Nephron progenitor cell (in vitro differentiated cells): ENCODE measurements at places on chromosomes 5 and 9.

DNA sequence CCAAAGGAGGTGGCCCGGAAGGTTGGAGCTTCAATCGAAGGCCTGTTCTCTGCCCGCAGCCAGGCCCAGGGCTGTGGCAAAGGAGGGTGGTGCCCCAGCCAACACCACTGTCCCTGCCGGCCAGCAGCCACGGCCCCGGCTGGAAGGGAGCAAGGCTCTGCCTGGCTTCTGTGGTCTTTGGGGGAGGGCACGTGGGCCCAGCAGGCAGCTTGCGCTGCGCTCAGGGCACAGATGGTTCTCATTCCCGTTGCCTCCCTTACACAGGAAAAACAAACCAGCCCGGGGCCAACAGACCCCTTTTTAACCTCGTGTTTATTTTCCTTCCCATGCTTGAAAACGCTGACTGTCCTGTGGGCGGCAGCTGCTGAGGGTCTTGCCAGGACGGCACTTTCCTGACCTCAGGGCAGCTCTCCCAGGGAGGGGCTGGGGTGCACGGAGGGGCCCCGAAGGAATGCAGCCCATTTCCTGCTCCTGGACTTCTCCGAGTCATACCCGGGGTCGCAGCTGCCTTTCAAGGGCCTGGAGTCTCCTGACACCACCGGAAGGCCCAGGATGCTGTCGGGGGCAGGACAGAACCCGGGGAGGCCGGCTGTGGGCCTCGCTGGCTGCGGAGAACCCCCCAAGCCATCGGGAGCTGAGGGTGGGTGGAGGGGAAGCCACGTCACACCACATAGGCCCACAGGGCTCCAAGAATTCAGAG, 1.1 kb upstream of the GPSM1 start:
- peak; percentile 65 for DNase-seq

DNA sequence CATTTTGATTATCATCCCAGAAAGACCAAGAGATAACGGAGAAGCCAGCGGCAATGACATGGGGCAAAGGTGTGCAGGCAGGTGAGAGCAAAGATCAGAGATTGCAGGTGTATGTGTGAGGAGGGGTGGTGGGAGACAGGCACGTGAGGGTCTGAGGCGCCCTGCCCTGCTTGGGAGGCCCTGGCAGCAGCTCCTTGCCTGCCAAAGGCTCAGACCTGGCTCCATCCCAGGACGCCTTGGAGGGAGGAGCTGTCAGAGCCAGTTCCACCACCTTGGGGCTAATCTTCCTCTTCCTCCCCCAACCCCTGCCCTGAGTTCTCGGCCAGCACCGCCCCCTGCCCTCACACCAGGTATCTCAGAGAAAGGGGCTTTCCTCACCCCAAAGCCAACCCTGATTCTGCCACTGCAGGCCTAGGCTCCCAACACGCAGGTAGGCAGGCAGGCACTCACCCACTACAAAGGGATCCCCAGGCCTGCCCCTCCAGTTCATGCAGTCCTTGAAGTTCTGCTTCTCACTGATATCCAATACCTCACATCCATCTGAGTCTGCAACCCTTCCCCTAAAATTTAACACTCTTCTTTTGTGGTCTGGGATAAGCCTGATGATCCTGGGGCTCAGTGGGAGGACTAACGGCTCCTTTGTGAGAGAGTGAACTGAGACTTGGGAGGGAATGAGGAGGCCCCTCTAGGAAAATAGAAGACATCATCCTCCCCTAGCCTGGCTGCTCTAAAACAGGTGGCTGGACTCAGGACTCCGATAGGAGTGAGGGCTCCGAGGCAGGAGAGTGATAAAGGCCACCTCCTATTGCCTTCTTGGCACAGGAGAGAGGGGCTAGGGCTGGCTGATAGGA, 1.8 kb downstream of the AQP3 start:
- no peak for DNase-seq

GRCh38 chr5:161545344-161546094, 1.0 kb downstream of the GABRB2 start:
- DNase-seq = no peak

DNA sequence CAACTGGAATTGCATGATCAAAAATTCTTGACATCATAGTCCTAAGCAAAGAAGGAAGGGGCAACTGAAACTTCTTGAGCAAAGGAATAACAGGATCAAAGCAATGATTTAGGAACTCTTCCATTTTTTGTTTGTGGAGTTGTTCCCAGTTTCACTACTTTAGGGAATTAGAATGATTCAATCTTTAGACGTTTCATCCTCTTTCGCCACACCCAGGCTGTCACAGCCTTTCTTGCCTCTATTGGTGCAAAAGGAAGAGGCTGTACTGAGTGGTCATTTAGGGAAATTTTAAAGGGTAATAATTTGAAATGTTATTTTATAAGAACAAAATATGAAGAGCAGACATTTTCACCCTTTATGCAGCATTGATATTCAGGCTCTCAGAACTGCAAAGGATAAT, 1026.0 kb upstream of the ARRDC3 start:
- no peak for DNase-seq

DNA sequence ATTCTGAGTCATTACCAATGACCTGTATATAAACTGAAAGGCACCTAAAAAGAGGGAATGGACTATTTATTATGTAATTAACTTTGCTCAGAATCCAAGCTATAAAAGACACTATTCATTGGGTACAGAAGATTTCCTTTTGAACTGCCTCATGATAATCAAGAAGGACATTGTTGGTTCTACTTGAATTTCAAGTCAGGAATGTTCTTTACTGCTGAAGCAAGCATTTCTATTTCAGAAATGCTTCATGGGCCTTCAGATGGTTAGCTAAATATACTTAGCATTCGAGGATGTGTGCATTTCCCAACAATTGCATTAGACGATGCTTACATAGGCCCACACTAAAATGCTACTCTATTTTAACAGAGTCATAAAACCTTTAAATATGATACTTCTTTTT, 658.2 kb upstream of the DMAC1 start:
- DNase-seq = no peak

- peak; percentile 48 for DNase-seq
Measured at GRCh38 chr9:134178768-134179551, 14.6 kb upstream of the RNU6ATAC start.

- DNase-seq = no peak
Measured at GRCh38 chr5:181062631-181063030, 22.6 kb downstream of the BTNL9 start.

DNA sequence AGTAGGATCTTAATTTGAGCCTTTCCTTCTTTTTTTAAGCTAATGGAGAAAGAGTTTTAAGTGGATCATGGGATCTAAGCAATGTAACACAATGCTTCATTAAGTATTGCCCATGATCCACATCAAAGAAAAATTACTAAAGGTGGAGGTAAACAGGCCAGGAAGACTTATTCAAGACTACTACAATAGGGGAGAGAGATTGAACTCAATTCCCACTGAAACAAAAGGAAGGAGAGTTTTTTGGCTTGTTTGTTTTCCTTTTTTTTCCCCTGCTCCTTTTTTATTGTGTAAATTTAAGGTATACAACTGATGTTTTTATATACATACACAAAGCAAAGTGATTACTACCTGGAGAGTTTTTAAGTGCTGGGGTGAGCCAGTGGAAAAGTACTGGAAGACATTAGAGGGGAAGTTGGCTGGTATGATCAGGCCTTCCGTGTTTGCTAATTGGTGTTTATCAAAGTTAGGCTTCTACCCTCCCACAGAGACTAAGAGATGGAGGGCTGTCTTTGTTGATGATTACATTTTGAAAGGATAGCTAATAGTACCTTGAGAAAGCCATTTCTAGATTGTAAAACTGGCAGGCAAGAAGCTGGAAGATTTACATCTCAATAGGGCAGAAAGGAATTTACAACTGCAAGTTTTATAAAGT, 262.7 kb downstream of the CHSY3 start:
- DNase-seq = no peak

DNA sequence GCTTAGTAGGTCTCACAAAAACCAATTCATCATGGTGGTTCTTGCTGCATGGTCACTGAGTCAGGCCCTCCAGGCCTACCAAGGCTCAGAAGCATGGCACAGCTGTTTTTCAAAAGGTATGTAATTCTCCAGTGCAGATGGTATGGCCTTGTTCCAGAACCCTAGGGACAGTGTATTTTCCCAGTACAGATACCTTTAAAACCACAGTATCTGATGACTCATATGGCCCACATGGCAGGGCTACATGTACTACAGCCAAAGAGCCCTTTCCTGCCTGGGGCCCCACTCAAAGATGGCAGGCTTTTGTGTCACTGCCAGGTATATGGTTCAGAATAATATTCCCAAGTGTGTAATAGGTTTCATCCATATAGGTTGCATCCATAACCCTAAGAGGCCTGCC, 16.5 kb downstream of the CSF2 start:
- DNase-seq = no peak

- DNase-seq = peak; percentile 10
Measured at GRCh38 chr5:125006011-125006685, 259.7 kb upstream of the ZNF608 start.

DNA sequence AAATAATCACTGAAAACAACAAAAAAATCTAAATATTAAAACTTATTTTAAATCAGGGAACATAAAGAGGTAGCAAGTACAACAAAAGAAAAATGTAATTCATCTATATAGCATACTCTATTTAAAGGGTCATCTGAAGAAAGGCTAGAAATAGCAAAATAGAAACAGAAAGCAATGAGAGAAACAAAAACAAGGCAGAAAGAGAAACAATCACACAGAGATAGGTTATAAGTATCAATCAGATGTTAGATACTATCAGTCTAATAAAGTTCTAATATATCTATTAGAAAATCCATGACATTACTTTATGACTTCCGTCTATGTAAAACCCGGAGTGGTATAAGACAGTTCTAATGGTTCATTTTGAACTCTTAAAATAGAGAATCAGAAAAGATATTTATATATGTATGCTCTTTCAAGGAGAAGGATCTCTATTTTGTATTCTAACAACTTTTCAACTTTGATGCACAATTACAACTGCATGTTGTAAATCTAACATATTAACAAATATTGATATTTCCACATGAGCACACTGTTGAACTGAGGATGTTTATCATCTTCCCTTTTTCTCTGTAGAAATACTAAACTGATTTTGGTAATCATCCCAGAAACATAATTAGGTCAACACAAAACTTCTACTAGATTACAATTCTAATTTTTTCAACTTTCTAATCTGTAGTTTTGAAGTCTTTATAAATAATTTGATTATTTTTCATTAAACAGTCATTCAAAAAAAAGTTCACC, 15.8 kb downstream of the RICTOR start:
- no peak for DNase-seq

- no peak for DNase-seq
Measured at GRCh38 chr5:33829430-33829829, 62.4 kb downstream of the ADAMTS12 start.

DNA sequence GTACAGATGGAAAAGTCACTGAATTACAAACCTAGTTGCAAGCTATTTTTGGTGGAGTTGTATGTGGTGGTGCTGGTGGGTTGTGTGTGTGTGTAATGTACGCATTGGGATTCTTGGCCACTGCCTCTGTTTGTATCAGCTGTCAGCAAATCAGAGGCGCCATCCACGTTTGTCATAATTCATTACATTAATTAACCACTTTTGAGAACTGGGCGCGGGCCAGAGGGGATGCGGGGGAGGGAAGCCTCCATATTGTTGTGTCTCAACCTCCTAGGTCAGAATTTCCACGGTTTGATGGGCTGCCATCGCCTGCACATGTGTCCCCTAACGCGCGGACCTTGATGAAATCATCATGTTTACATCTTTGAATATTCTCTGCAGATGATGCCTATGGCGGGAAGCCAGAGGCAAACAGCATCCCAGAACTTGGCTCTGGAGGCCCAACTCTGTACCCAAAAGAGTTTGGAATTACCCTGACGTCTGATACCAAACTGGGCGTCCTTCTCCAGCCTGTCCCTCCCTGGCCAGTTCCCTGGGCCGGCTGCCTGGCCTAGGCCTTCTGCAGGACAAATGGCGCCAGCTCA, 54.9 kb downstream of the FGF18 start:
- no peak for DNase-seq

DNA sequence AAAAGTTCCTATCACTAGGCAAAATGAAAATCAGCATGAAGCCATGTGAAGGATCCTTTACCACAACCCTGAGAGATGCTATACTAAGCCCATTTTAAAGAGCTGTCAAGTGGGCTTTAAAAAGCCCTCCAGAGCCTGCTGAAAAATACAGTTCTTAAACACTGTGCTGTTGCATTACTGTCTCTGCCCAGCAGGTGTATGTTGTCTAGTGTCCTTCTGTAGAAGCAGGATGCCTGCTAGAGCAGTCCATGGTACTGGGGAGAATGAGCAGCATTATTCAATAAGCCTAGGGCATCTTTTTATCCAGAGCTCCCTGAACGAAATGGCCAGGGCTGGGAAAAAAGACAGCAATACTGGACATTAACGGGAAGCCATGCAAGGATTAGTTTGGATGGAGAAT, 126.2 kb upstream of the PLCXD3 start:
- DNase-seq = peak; percentile 22

- DNase-seq = peak; percentile 56
Measured at GRCh38 chr5:178325679-178326373, 93.2 kb upstream of the PHYKPL start.

- no peak for DNase-seq
Measured at GRCh38 chr5:54696931-54697330, 179.4 kb downstream of the SNX18 start.

DNA sequence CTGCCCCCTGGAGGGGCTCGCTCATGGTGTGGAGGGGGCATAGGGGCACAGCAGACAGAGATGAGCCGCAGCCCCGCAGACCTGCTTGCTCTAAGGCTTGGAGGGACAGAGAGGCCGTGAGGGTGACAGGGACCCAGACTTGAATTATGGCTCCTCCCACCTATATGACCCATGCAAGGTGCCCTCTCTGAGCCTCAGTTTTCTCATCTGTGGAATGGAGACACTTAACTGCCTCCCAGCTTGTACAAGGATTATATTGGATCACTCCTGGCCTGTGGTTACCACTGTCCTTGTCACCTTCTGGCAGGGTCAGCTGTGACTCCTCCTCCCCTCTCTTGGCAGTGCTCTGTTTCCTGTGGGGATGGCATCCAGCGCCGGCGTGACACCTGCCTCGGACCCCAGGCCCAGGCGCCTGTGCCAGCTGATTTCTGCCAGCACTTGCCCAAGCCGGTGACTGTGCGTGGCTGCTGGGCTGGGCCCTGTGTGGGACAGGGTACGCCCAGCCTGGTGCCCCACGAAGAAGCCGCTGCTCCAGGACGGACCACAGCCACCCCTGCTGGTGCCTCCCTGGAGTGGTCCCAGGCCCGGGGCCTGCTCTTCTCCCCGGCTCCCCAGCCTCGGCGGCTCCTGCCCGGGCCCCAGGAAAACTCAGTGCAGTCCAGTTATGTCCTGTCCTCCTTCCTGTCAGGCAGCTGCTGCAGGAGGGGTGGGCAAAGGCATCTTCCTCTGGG, 4.7 kb upstream of the CACFD1 start:
- DNase-seq = no peak

DNA sequence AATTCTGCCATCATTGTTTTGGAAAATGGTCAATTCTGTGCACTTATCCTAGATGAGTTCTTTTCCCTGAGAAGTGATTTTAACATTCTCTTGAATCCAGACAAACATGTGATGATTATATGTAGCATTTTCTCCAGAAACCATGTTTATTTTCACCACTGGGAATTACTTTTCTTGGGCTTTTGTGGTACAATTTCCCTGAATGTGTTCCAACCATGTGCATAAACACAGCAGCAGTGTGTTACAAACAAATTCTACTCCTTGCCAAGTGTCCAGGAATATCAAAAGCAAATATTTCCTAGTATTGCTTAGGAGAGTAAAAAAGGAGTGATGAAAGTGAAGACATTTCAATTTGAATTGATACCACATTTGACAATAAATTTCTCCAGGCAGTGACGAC, 50.4 kb downstream of the NXNL2 start:
- DNase-seq = no peak
